Heart right ventricle (tissue), 16 donors: ENCODE measurements at places on chromosomes 3 and 15.

GRCh38 chr15:85800478-85801123, 5.9 kb upstream of the KLHL25 start:
- peak; percentile 70 for DNase-seq

- peak; percentile 56 for DNase-seq
Observed at GRCh38 chr3:53194210-53195065, 33.4 kb downstream of the PRKCD start.

DNA sequence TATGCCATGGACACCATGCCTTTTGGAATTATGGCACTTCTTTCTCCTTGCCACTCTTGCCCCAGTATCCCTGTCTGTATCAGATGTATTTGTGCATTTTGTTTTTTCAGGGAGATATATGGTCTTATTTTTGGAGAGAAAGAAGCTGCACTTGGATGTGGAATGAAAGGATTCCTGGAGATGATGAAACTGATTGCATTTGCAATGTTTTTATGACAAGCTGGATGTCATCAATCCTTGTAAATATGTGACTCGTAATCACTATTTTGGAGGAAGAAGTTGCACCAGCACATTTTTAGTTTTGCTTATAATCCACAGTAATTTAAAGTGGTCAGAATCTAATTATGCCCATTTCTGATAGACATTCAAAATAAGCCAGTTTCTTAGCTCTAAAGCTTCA, 165.0 kb downstream of the NR1D2 start:
- DNase-seq, result no peak

- DNase-seq, result no peak
Observed at GRCh38 chr3:56942523-56942922, 117.9 kb upstream of the SPATA12 start.

GRCh38 chr3:45536316-45536715, 58.2 kb upstream of the LIMD1 start:
- DNase-seq, result no peak

DNA sequence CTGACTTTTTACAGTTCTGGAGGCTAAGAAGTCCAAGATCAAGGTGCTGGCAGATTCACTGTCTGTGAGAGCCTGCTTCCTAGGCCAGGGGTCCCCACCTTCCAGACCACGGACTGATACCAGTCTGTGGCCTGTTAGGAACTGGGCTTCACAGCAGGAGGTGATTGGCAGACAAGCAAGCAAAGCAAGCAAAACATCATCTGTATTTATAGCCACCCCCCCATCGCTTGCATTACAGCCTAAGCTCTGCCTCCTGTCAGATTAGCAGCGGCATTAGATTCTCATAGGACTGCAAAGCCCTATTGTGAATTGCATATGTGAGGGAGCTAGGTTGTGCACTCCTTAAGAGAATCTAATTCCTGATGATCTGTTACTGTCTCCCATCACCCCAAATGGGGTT, 194.7 kb upstream of the THRB start:
- no peak for DNase-seq

DNA sequence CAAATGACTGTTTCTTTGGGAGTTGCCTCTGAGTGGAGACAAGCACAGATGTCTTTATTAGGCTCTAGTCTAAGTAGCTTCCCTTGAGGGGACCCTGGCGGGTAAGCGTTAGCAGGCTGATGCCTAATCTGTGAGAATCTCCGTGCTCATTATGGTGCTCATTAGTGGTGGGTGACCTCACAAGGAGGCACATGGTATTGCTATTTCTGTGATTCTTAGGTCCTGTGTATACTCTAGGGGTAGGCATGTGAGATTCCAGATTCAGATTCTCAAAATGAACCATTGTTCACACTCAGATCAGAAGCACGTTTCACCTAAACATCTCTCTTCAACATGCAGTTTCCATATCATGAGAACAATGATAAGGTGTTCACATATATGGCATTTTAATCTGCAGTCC, 809.7 kb downstream of the NR2F2 start:
- DNase-seq, result no peak

GRCh38 chr3:56410576-56410975, 57.7 kb downstream of the ERC2 start:
- DNase-seq, result no peak

DNA sequence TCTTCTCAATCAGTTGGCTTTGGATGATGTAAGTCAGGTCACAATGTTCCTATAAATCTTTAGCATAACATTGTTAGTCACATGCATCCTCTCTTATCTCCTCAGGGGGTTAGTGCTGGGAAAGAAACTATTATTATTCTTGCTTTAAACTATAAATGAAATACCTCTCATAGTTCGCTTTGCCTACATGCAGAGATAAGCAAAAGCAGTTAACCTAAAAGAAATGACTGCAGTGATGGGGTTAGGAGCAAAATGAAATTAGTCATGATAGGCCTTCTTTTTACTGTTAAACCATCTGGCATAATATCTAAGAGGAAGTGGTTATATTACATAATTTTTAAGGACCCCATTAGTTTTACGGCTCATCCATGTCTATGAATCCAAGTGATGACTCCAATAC, 91.7 kb upstream of the IGSF10 start:
- DNase-seq, result no peak

GRCh38 chr3:86748015-86748414, 242.9 kb downstream of the VGLL3 start:
- no peak for DNase-seq

DNA sequence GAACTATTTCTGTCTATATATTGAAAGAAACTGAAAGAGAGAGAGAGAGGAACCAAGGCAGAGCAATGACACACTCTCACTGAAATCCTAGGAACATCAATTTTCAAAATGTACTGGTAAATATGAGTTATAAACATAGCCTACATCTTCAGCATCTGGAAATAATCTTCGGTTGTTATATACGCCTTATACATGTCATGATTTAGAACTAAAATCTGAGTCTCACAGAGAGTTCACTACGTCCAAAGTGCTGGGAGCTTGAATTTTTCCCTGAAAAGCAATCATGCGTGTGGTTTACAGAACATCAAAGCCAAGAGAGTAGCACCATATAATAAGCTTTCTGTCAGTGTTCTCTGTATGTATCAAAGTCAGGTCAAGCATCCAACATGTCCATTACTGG, 420.0 kb upstream of the CBLB start:
- no peak for DNase-seq

DNA sequence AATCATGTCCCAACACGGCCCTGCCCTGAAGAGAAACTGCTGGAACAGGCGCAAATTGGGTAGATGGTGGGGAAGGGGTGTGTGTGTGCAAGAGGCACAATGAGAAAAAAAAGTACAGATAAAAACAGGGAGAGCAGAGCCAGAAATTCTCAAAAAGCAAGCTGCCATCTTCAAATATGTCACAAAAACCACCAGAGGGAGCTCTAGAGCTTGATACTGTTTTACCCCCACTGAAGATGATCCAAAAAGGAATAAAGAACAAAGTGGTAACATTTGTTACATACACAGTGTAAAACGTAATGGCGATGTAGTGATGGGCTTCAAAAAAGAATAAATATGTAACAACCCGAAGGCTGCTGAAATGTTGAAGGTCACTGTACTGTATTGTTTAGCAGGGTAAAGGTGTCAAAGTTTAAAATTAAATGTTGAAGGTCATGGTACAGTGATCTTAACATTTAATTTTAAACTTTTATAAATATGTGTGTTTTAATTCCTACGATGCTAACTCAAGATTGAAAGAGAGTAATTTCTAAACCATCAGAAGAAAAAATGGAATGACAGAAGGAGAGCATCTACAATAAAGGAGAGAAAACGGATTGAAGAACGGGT, 6.0 kb downstream of the SNRPA1 start:
- DNase-seq, result no peak

DNA sequence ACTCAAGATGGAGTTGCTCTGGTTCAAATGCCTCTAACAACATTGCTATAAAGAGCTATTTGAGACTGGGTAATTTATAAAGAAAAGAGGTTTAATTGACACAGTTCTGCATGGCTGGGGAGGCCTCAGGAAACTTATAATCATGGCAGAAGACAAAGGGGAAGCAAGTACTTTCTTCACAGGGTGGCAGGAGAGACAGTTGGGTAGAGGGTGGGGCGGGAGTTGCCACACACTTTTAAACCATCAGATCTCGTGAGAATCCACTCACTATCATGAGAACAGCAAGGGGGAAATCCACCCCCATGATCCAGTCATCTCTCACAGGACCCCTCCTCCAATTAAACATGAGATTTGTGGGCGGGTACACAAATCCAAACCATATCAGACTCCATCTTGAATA, 30.7 kb downstream of the MAP2K5 start:
- DNase-seq, result no peak

- DNase-seq, result no peak
Observed at GRCh38 chr3:125219261-125219701, 6.7 kb upstream of the SLC12A8 start.

DNA sequence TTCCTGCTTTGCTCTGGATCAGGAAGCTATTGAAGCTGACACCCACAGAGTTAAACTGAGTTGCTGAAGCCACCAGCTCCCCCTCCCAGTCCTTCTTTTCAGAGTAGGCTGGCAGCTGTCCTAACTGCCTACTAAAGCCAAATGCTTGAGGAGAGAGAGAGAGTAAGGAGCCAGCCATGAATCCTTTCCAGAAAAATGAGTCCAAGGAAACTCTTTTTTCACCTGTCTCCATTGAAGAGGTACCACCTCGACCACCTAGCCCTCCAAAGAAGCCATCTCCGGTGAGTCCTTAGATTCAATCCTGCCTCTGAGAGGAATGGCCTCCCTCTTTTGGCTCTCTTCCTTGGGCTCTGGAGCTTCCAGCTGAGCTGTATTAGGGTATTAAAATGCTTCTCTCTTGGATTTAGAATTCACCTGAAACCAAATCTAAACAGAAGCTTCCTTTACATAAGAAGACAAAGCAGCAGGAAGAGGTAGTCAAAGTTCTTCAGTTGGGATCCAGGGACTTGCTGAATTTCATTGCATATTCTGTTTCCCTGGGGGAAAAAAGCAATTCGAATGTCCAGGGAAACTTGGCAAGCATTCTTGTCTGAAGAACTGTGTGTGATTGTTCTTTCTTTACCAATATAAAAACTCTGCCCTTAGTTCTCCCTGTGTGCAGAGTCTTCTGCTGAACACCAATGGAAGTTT, at the start of gene SLC15A2:
SLC15A2 (plus strand) TSS at position 101 of the 690 bp plus-strand sequence; CDS start at position 177, 76 bp downstream.
- peak; percentile 38 for DNase-seq

- no peak for DNase-seq
Observed at GRCh38 chr3:19070325-19070724, 78.0 kb upstream of the KCNH8 start.

GRCh38 chr3:127213381-127213918, 20.5 kb downstream of the PRR23E start:
- DNase-seq, result no peak
